ENCODE measurements at places on chromosomes 1 and 21.

- DNase-seq = no peak
Observed at GRCh38 chr1:184860985-184861754, 106.5 kb upstream of the EDEM3 start.

DNA sequence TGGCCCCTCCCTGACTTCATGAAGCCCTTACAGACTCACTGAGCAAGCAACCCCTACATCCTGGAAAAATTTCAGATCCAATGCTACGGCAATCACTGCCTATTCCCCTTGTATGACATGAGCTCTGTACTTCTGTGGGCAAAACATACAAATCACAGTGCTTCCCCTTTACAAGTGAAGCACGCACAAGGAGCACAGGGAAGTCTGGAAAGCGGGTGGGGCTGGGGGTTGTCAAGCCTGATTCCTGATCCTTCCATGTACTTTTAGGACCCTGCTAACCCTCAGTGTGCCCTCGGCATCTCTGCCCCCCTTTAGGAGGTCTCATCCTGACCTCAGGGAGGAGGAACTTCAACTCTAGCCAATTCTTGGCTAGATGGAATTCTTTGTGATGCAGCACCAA lies 405.7 kb upstream of the POU3F1 start:
- DNase-seq = no peak

DNA sequence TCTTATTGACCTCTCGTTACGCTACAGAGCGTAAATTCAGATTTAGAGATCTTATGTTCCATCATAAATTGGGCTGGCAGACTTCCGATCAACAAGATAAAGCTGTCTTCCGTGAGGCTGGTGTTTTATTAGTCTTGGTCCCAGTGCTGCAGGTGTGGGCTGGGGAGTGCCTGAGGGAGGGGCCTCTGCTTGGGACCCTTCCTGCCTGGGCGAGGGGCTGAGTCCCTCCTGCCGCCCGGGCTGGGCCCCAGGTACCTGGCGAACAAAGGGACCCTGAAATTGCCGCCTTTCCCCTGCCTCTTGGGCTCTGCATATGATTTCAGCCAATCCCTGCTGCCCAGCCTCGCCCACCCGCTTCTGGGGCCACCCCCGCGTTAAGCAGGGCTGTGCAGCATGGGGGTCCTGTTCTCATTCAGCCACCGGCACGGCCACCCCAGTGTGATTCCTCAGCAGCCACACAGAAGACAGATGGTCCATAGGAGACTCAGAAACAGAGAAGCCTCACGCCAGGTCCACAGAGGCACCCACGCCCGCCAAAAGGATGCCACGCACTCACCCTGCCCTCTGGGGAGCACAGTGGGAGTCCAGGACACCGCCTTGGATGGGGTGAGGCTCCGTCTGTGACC lies 6.1 kb upstream of the SAMD11 start:
- DNase-seq = no peak

DNA sequence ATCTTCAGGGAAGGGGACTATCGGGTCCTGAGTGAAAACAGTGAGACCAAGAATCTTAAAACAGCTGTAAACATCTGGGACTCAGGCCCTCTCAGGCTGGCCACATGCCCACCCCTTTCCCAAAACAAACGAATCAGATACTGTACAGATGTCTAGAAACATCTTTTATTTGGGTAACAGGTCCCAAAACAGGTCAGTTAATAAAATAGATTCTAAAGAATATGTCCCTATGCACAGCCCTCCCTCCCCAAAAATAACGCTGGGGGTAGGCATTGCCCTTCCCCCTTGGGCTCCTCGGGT lies 499 bp upstream of the CRTC2 start:
- no peak for DNase-seq

- DNase-seq = no peak
Observed at GRCh38 chr1:109923131-109923945, 12.7 kb downstream of the CSF1 start.

DNA sequence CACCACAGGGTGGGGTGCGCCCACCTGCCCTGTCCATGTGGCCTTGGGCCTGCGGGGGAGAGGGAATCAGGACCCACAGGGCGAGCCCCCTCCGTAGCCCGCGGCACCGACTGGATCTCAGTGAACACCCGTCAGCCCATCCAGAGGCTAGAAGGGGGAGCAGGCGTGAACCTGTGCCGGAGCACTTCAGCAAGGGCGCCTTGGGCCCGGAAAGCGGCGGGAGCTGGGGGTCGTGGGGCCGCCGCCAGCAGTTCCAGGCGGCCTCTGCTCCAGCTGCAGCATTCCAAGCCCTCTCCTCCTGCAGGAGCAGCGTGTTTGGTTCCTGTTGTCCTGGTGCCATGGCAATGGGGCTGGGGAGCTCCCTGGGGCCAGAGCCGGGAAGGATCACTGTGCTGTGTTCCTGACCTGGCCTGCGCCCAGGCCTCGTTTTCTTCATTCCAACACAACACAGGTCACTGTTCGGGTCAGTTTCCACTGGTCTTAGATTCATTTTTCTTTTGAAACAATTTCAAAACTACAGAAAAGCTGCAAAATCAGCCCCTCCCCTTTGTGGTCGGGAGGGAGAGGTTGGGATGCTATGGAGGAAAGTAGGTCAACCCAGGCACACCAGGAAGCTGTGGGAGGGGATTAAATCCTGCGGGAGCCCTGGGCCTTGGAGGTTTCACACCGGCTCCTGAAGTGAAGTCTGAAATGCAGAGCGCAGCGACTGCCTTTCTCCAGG lies 18.8 kb downstream of the SLX9 start:
- DNase-seq = no peak

GRCh38 chr21:14744368-14744767 lies 198.3 kb upstream of the SAMSN1 start:
- DNase-seq = no peak

- no peak for DNase-seq
Observed at GRCh38 chr1:111704776-111705175, 34.4 kb downstream of the INKA2 start.
